Airway epithelial cell (primary cell): ENCODE measurements at places on chromosomes 7 and 10. TPM values are rescaled to one million over a fixed set of nuclear protein-coding genes. Genes with fewer than 3 reads are reported as not detected.

Gene IL6
- 1.1 and 1.6 TPM in 2 replicates for total RNA-seq

Gene SLC13A1
- not detected in 2 replicates for total RNA-seq

Gene GPR26
- not detected in 2 replicates for total RNA-seq

Gene HMX2
- total RNA-seq = not detected in 2 replicates

Gene SLC39A12
- total RNA-seq = not detected in 2 replicates

Gene ACTL6B
- total RNA-seq = not detected in 2 replicates

Gene KAZALD1
- total RNA-seq = 3.3 and 3.8 TPM in 2 replicates

Gene CYP3A7
- total RNA-seq = not detected in 2 replicates

Gene NPC1L1
- total RNA-seq = not detected in 2 replicates

Gene BAIAP2L1
- 29.0 and 29.4 TPM in 2 replicates for total RNA-seq

Gene XRCC2
- total RNA-seq = 4.3 and 6.1 TPM in 2 replicates

Gene FAM237B
- total RNA-seq = not detected in 2 replicates

Gene TMEM196
- not detected in 2 replicates for total RNA-seq

Gene DLX5
- 0.28 and 1.1 TPM in 2 replicates for total RNA-seq

Gene BMPER
- 1.3 and 2.0 TPM in 2 replicates for total RNA-seq

Gene RSPH10B2
- total RNA-seq = not detected in 2 replicates

Gene DMBT1
- 0.07 TPM in 1 of 2 replicates, not detected in the other for total RNA-seq

Gene ACBD7
- total RNA-seq = 0.28 and 0.74 TPM in 2 replicates

Gene ADD3
- 30.5 and 34.0 TPM in 2 replicates for total RNA-seq

Gene GRIFIN
- total RNA-seq = not detected in 2 replicates

Gene LRRC18
- total RNA-seq = not detected in 2 replicates

Gene NPY4R
- total RNA-seq = 0.07 TPM in 1 of 2 replicates, not detected in the other

Gene PTER
- total RNA-seq = 5.7 TPM in 2 replicates

Gene PAX4
- not detected in 2 replicates for total RNA-seq

Gene PRPS1L1
- not detected in 2 replicates for total RNA-seq

Gene PNLIPRP2
- not detected in 2 replicates for total RNA-seq

Gene AZGP1
- 0.21 TPM in 1 of 2 replicates, not detected in the other for total RNA-seq

Gene SPDYE16
- total RNA-seq = 0.05 TPM in 1 of 2 replicates, not detected in the other

Gene APBB1IP
- not detected in 2 replicates for total RNA-seq

Gene C10orf53
- total RNA-seq = not detected in 2 replicates

Gene IDI2
- total RNA-seq = not detected in 2 replicates

Gene ZNF277
- 22.5 and 26.2 TPM in 2 replicates for total RNA-seq

Gene PLCE1
- total RNA-seq = 1.6 and 2.3 TPM in 2 replicates

Gene ZNF853
- total RNA-seq = 0.70 and 0.99 TPM in 2 replicates

Gene LRRN3
- total RNA-seq = 0.07 TPM in 1 of 2 replicates, not detected in the other

Gene NPTX2
- 0.07 TPM in 1 of 2 replicates, not detected in the other for total RNA-seq

Gene TFPI2
- 80.9 and 98.0 TPM in 2 replicates for total RNA-seq

Gene PITRM1
- total RNA-seq = 61.4 and 103 TPM in 2 replicates

Gene UNCX
- total RNA-seq = not detected in 2 replicates

Gene MDFIC
- 9.4 and 14.8 TPM in 2 replicates for total RNA-seq

Gene GTPBP4
- 51.5 and 94.2 TPM in 2 replicates for total RNA-seq

Gene ADCYAP1R1
- total RNA-seq = not detected in 2 replicates

Gene GUSB
- 10.1 and 16.1 TPM in 2 replicates for total RNA-seq

Gene STEAP2
- total RNA-seq = 5.9 and 9.1 TPM in 2 replicates

Gene TEX47
- not detected in 2 replicates for total RNA-seq

Gene AKR1C1
- total RNA-seq = 49.7 and 63.3 TPM in 2 replicates

Gene PLEKHS1
- not detected in 2 replicates for total RNA-seq

Gene GIMAP6
- not detected in 2 replicates for total RNA-seq

Gene CYP17A1
- not detected in 2 replicates for total RNA-seq

Gene PEX1
- 16.0 and 24.1 TPM in 2 replicates for total RNA-seq

Gene ABCB4
- not detected in 2 replicates for total RNA-seq

Gene ATOH7
- not detected in 2 replicates for total RNA-seq

Gene HIBADH
- 29.1 and 30.5 TPM in 2 replicates for total RNA-seq

Gene TMEM72
- not detected in 2 replicates for total RNA-seq

Gene SPDYE9
- total RNA-seq = not detected in 2 replicates

Gene NME8
- 0.07 TPM in 1 of 2 replicates, not detected in the other for total RNA-seq

Gene PRF1
- total RNA-seq = not detected in 2 replicates

Gene PKD2L1
- not detected in 2 replicates for total RNA-seq

Gene CCDC136
- total RNA-seq = 0.14 and 0.35 TPM in 2 replicates
